Stimulated activated CD4-positive, alpha-beta T cell treated with anti-CD3 and anti-CD28 coated beads, Interleukin-2, amount 100 ng/mL, for 48 hours (primary cell): ENCODE measurements at places on chromosomes 4 and X.

- no peak for DNase-seq
Measured at GRCh38 chr4:87327136-87327535, 4.5 kb upstream of the HSD17B13 start.

DNA sequence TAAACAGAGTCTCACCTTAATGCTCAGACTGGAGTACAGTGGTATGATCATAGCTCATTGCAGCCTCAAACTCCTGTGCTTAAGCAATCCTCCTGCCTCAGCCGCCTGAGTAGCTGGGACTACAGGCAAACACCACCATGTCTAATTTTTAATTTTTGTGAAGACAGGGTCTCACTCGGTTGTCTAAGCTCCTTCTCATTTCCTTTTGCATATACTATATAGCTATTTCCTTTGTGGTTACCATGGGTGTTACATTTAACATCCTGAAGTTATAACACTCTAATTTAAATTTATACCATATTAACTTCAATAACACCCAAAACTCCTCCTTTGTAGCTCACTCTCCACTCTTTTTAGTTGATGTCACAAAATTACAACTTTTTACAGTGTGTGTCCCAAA, 114.3 kb downstream of the DCK start:
- DNase-seq = no peak

DNA sequence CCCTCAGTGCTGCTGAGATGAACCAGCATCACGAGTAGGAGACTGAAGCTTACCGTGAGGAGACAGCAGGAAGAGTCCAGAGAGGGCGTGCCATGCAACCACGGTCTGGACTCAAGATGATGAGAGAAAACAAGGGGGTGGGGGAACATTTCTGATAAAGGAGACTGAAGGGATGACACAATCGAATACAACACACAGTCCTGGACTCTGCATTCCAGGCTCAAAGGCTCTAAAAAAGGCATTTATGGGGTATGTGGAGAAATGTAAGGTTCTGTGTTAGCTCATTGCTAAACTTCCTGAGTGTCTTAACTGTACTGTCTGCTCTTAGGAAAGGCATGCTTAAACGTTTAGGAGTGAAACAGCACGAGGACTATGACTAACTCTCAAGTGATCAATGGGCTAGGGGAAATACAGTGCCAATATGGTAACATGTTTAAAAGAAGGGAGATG, 20.6 kb upstream of the IRAK1 start:
- DNase-seq = no peak

DNA sequence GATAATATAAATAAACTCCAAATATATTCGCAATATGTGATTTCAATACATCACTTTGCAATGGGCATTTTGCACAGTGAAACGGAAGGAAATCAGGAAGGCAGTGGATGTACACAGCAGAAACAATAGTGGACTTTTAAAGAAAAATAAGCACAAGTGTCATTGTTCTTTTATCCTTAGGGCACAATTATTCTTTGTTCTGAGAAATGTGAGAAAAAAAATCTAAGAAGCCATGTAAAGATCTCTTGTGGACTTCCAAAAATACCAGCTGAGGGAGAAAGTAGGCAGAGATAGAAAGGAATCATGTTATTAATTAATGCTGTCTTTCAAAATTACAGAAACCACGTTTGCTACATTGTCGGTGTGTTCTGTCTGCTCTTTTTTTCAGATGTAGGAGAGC, 17.6 kb upstream of the PRRG1 start:
- DNase-seq = no peak

DNA sequence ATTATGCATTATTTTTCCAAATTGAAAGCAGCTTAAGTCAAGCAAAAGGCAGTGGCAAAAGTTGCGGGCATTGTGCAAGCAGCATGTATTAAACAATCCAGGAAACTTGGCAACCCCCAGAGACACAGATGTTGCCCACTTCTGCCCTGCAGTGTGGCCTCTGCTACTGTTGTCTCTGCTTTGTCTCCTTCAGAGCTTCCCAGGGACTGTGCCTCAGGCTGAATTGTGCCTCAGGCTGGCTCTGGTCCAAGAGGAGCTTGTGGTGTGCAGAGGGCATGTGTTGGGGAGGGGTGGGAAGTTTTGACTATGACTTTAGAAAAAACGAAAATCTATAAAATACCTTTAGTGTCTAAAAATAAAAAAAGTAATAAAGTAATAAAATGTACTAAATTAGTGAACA, 201.4 kb downstream of the CCSER1 start:
- no peak for DNase-seq

DNA sequence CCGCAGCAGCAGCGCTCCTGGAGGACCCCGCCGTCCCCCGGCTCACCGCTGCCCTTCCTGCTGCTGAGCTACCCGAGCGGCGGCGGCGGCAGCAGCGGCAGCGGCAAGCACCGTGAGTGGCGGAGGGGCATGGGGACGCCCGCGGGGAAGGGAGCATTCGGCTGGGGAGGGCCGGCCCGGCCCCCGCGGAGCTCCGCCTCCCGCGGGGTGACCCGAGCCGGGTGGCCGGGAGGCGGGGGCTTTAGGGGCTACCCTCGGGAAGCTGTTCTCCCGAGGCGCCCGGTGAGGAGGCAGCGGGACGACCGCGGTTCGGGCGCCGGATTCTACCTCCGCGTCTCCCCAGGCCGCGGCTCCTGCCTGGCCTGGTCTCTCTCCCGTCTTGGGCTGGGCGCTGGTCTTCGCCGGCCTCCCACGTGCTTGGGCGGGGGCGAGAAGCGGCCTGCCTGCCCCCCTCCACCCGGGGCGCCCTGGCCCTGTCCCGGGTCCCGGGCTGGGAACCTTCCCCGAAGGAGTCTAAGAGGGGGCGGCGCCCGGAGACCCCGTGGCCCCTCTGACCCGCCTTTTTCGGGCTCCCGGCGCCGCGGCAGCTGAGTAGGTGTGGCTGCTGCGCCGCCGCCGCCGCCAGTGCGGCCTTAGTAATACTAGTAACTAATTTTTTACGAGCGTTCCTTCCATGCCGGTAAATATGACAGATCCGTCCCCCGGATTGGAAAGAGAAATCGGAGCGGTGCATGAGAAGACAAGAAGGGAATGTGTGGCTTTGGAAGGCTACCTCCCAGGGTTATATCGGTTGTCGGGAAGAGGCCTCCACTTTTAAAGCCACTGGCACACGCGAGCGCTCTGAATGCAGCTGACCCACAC, 16.4 kb upstream of the RUFY3 start:
- peak; percentile 59 for DNase-seq

- DNase-seq = no peak
Measured at GRCh38 chr4:88442689-88443191, 14.2 kb upstream of the HERC5 start.

- no peak for DNase-seq
Measured at GRCh38 chr4:151429957-151430570, 21.1 kb downstream of the FHIP1A start.

- no peak for DNase-seq
Measured at GRCh38 chr4:42915484-42915883, 23.0 kb downstream of the GRXCR1 start.

DNA sequence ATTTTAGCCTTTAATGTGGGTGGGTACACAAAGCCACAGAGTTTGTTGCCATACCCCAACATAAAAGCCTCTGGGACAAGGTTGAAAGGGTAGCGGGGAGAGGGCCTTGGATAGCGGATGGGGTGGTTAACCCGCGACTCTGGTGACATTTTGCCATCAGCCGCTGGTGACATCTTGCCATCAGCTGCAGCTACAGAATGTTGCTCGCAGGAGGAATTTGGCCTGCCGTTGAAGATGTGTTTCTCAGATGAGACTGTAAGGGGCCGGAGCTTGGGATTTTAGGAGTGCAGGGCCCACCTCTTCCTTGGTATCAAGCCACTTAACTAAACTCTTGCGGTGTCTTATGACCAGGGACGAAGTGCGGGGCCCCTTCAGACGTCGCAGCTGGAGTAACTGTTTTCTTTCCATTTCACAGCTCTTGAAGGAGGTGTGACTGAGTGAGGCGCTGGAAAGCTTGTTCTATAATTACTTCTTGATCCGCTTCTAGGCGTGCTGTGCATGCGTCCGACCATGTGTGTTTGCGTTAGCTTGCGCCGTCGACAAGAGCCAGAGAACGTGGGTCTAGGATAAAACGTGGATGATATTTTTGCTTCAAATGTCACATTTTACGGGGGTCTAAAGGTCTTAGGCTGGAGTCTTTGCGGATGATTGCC, 820 bp upstream of the RASL11B start:
- DNase-seq = no peak

DNA sequence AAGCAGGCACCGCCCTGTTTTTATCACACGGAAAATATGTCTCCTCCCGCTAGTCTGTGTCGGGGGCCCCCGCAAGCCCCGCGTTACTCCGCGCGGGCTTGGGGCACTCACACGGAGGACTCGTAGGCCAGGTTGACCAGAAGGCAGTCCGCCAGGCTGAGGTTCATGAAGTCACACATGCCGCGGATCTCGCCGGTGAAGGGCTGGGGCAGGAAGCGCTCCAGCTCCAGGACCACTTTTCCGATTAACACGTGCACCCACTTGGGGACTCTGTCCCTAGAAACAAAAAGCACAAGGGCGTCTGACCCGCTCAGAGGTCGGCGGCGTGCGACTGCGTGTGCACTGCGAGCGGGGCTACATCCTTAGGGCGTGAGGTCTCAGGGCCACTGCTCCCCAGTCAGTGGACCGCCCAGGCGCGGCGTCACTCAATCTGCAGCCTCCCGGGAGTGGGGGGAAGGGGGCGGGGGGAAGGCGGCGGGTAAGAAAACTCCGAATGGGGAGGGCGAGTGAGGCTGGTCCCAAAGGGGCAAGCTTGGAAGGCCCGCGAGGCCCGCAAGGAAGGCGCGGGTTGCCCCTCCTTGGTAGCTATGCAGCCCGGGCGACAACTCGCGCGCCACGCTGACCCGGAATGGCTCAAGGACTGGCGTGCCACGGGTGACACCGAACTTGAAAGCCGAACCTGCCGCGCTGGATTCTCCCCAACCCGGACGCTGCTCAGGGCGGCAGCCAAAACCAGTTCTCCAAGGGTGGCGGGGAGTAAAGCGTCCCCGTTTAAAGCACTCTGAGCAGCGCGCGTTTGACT, 722 bp downstream of the NAAA start:
- peak; percentile 64 for DNase-seq

DNA sequence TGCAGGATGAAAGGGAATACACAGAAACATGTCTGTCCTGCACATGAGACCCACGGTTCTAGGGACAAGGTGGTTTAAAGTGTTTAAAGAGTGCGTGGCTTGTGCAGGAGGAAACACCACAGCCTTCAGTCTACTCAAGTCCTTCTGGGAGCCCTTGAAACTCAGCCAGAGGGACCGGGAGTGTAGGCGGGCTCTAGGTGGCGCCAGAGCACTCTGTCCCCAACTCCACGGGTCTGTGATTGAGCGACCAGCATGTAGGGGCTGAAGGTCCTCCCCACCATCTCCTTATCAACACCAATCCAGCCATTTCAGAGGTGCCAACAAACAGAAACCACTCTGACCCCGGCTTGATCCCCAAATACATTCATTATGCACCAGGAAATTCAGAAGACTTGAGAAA, 82.0 kb upstream of the CLDN34 start:
- DNase-seq = peak; percentile 38

DNA sequence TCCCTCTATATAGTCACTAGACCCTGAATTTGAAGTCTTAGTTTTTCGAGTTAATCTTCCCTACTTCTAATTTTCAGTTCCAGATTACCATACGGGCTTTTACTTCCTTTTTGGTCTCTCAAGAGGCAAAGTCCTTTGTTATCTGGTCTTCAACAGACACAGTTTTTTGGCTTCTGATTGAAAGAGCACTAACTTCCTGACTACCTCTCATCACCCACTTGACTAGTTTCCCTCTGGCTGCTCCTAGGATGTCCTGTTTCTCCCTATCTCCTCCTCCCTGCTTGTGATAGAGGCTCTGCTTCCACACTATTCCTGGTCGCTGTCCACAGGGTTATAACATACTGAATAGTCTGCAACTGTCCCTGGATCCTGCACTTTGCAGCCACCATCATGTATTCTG, 16.7 kb upstream of the WDR44 start:
- no peak for DNase-seq
